Natural killer cell (primary cell): ENCODE measurements at places on chromosomes 6 and 20. TPM values are rescaled to one million over a fixed set of nuclear protein-coding genes. Genes with fewer than 3 reads are reported as not detected.

DNA sequence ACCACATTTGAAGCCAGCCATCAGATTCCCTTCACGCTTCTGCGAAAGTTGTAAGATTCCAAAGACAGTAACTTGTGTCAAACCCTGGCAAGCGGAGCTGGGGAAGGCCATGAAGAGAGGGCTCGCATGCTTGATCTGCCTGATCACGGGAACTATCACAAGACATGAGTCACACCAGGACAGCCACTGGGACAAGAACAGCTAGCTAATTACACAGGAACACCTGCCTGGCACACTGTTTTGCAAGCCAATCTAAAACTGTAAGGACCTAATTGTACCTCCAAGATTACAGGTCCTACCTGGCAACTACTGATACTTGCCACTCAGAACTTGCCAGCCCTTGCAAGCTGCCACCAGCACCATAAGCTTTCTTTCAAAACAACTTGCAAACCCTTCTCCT, 289.3 kb downstream of the KIF16B start:
- no peak overlapping the region for H3K4me3 ChIP-seq
- H3K4me1 ChIP-seq, result no peaks in the 10 kb centered on the region
- no peak for DNase-seq
- no peaks in the 10 kb centered on the region for H3K27me3 ChIP-seq
- no peaks in the 10 kb centered on the region for H3K36me3 ChIP-seq

- no peak for DNase-seq
- H3K27me3 ChIP-seq, result peaks cover 2% of the 10 kb centered on the region
- no peak overlapping the region for H3K4me3 ChIP-seq
- no peaks in the 10 kb centered on the region for H3K36me3 ChIP-seq
- no peak overlapping the region for H3K27ac ChIP-seq
Measured at GRCh38 chr6:73691512-73691911, 4.5 kb upstream of the CD109 start.

The SNAP25 gene
- not detected for total RNA-seq

The BMP2 gene
- 0.45 TPM for total RNA-seq
